ENCODE measurements at places on chromosomes 1 and 21.

DNA sequence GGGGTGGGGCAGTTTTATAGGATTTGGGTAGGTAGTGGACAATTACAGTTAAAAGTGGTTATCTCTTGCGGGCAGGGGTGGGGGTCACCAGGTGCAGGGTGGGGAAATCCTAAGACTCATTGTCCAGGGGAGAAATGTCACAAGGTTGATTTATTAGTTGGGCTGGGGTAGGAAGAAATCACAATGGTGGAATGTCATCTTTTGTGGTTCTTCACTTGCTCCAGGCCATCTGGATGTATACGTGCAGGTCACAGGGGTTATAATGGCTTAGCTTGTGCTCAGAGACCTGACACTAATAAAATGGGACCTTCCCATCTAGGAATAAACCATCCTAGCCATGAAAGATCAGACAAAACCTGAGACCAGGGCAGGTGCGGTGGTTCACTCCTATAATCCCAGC is 11.5 kb downstream of the TEX46 start:
- DNase-seq, result no peak

- peak; percentile 12 for DNase-seq
These were observed 474.3 kb upstream of the C1orf87 start for GRCh38 chr1:60547821-60548220.

DNA sequence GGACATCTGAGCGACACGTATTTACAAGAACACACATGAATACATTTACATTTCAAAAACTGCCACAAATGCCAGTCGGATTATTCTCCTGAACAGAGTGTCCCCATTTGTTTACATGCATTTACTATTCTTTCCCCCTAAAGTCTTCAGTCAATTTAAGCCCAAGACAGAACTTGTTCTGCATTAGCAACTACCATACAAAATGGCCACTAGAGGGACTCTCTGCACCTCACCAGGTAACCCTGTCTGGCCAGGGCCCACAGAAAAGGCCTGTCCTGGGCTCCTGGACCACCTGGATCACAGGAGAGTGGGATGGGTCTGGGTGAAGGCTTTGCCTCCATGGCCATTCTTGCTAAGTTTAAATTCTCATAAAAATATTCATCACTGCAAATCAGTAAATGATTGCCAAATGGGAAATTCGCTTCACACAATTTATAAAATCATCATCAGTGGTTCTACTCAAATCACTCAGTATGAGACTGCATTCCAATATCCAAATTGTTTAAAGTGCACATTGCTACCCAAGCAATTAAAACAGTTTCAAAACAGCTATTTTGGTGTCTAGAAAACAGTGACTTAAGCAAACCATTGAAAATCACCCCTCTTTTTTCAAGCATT is 12.5 kb upstream of the GUCA2A start:
- peak; percentile 57 for DNase-seq

GRCh38 chr1:166858726-166859419 is 17.2 kb downstream of the TADA1 start:
- no peak for DNase-seq

All from WERI-Rb-1 (cell line).